ENCODE measurements at places on chromosomes 2 and 18. TPM values are rescaled to one million over a fixed set of nuclear protein-coding genes. Genes with fewer than 3 reads are reported as not detected.

The SH3RF3 gene
- 2.0 TPM for total RNA-seq

The GLB1L gene
- 8.4 TPM for total RNA-seq

The VWA3B gene
- total RNA-seq, result not detected

The TUBB8B gene
- not detected for total RNA-seq

The EDAR gene
- total RNA-seq, result not detected

The LBX2 gene
- 0.94 TPM for total RNA-seq

The GALM gene
- 14.4 TPM for total RNA-seq

The CFC1 gene
- not detected for total RNA-seq

The DSG2 gene
- total RNA-seq, result 8.9 TPM

The CCDC74A gene
- total RNA-seq, result 13.8 TPM

The ST6GAL2 gene
- 0.47 TPM for total RNA-seq

The TMEM247 gene
- not detected for total RNA-seq

The PSTPIP2 gene
- 2.1 TPM for total RNA-seq

The SEH1L gene
- total RNA-seq, result 42.9 TPM

The IL36G gene
- total RNA-seq, result not detected

The FZD7 gene
- total RNA-seq, result 8.0 TPM

The MAIP1 gene
- total RNA-seq, result 14.7 TPM

The FAHD2B gene
- total RNA-seq, result 5.5 TPM
